CD4-positive, alpha-beta T cell treated with Interleukin-15 for 1 hour (primary cell): ENCODE measurements at places on chromosomes 13 and 19.

- no peak for DNase-seq
These were observed 22.6 kb downstream of the MCF2L start for GRCh38 chr13:112991609-112992008.

- no peak for DNase-seq
These were observed 63.1 kb downstream of the CEBPG start for GRCh38 chr19:33436360-33437345.

- peak; percentile 73 for DNase-seq
These were observed 7.2 kb downstream of the HNRNPL start for GRCh38 chr19:38842439-38843174.

DNA sequence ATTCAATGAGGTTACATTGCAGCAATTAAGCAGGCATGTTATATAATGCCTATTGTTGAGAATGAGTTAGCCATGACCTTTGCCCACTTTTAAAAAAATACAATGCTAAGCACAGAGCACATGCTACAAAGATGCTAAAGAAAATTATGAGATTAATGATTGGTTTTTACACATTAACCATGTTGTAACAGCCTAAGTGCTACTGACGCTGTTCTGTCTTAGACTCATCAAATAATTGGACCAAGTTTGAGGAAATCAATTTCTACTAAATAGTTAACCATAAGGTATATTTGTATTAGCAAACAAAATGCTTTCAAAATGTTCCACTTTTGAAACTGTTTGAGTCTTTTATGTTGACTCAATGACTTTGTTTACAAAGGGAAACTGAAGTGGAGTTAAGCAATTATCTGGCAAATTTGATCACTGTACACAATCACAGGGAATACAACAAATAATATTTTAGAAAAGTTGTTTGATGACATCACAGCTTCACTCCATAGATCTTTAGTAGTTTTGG is 14.3 kb downstream of the MIR17HG start:
- DNase-seq: no peak

DNA sequence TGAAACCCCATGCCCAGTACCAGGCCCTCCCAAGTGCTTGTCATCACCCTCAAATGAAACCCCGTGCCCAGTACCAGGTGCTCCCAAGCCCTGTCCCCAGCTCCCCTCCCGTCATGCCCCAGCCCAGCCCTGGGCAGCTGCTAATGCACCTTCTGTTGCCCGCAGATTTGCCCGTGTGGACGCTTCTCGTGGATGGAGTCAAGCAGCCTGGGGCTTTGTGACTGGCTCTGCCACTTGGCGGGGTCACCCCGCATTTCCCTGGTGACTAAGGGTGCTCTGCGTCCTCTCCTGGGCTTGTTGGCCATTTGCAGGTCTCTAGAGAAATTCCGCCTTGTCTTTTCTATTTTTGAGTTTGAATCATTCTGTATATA is 82.7 kb downstream of the ATP11A start:
- no peak for DNase-seq

DNA sequence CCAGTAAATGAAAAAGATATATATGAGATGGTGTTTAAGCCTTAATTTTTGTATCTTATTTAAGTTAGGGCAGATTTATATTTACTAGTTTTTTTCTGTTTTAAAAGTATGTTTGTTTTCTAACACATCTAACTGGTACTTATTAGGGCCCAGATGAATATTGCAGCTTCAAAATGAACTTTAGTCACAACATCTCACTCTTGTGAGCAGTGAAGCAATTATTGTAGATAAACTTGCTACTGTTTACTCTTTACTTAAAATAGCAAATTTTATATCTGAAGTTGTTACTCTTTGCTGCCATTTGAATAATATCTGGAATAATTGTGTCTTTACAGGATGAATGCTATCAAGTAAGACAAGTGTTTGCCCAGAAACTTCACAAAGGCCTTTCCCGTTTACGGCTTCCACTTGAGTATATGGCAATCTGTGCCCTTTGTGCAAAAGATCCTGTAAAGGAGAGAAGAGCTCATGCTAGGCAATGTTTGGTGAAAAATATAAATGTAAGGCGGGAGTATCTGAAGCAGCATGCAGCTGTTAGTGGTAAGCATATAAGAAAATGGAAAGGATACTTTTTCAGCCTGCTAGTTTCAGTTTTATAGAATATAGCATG is 166.8 kb downstream of the PDS5B start:
- DNase-seq: no peak

DNA sequence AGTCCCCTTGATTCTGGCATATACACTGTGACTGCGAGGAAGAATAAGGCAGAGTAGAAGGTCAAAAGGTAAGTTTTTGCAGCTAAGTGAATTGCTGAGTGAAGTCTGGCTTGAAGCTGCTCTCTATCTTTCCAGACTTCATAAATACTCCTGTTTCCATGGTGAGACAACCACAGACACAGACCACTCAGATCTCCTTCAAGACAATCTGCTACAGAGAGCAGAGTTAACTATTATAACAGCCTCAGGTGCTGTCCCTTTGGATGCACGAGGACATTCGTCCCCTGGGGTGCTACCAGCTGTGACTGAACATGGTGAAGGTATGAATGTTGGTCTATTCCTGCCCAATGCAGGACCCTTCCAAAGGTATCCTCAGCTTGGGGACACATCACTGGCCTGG is 104.0 kb downstream of the MYCBP2 start:
- DNase-seq: no peak

- no peak for DNase-seq
These were observed 8.7 kb downstream of the HIPK4 start for GRCh38 chr19:40381321-40381720.

GRCh38 chr19:54307389-54308020 is 5.5 kb downstream of the LILRA5 start:
- DNase-seq: no peak

DNA sequence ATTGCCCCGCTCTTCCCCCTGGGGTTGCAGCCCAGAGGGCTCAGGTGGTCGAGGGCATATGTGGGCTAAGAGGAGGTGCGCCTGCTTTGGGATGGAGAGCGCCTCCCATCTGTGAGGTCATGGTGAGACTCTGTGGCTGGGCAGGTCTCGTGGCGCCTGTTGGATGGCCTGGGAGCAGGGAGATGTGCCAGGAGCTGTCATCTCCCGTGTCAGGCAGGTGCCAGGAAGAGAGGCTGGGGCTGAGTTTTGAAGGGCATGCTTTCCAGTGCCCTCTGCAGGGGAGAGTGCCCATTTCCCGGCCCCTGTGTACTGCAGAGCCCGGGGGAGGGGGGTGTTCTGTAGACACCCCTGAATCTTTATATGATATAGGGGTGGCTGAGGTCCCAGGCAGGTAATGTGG is 2.8 kb downstream of the WTIP start:
- no peak for DNase-seq

- DNase-seq: peak; percentile 33
These were observed 15.5 kb upstream of the KCNN1 start for GRCh38 chr19:17951157-17951989.

DNA sequence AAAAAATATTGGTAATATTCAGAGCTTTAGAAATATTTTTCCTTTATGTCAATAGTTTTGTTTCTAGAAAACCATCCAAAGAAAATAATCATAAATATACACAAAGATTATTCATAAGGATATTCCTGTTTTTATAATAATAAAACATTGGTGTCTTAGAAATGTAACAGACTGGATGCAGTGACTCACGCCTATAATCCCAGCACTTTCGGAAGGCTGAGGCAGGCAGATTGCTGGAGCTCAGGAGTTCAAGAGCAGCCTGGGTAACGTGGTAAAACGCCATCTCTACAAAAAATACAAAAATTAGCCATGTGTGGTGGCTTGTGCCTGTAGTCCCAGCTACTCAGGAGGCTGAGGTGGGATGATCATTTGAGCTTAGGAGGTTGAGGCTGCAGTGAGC is 106.8 kb downstream of the DHRS12 start:
- DNase-seq: no peak

DNA sequence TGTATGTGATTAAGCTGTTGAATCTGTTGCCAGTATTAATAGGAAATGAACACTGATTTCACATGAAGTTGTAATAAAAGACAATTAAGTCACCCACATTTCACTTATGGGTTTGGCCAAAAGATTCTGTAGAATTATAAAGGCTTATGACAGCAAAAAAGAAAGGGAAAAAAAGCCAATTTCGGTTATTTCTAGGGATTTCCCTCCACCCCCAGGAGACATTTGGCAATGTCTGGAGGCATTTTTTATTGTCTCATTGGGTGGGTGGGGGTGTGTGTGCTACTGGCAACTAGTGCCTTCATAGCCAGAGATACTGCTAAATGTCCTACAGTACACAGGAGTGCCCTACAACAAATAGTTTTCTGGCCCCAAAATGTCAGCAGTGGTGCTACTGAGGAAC is 175.7 kb downstream of the LMO7 start:
- DNase-seq: no peak

DNA sequence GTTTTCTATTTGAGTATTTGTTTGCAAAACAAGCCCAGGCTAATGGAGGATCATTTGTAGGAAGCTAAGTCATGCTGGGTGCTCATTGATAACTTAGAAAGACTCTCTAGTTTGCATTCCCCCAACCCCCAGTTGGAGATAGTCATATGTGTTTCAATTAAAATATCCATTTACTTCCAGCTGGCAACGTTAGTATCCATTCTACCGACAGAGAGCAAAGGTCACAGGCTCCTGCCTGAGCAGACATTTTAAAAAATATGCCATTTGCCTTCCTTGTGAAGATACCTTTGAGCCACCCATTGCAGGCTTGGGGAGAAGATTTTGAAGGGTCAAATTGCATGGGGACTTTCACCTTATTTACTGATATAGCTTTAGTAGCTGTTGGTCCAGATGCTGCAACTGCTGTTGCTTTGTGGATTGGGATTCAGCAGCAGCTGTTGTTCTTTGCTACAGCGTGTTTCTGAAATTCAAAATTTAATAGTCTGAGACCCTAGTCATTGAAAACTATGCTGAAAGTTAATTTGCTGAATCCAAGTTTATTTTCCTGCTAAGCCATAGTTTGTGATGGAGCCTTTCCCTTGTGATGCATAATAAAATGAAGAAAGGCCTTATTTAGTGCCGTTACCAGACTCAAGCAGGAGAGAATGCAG is 335.1 kb downstream of the GPC6 start:
- DNase-seq: no peak

GRCh38 chr13:46667687-46668281 is 114.8 kb downstream of the LRCH1 start:
- no peak for DNase-seq

DNA sequence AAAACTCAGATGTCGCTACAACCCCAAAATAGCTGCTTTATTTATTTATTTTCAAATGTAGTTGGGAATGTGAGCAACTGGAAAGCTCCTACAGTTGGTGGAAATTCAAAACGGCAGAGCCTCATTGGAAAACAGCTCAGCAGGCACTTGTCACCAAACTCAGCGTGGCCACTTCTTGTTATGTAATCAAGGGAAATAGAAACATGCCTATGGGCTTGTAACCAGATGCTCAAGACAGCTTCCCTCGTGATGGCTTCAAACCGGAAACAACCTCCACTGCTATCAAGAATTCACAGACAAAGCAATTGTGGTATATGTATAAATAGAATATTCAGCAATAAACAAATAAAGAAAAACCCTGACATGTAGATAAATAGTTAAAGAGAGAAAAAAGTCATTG is 627.8 kb upstream of the SLC10A2 start:
- no peak for DNase-seq

DNA sequence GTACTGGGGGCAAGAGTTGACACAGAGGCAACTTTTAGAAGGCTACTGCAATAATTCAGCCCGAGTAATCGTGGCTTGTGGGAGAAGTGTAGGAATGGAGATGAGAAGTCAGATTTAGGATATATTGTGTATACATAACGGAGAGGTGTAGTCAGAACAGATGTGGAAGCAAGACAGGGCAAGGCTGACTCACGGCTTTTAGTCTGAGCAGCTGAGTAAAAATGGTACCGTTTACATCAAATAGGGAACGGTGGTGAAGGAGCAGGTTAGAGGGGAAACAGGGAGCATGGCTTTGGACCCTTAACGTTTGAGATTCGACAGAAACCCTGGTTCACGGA is 796 bp upstream of the LSM14A start:
- no peak for DNase-seq

DNA sequence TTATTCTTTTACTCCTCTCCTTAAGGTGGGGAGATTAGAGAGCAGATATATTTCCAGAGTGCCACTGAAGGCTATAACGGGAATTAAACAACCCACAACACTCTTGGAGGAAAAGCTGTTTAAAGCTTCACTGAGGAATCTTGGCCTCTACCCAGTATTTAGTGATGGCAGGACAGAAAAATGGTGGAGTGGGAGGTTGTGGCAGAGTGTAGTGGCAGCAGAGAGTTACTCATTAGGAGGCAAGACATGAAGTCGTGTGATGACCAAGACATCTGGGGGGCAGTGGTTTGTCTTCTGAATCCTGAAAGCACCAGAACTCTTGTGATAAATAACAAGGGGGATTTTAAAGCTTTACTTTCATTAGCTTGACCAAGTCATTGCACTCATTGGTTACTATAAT is 563.5 kb upstream of the SLITRK5 start:
- no peak for DNase-seq

DNA sequence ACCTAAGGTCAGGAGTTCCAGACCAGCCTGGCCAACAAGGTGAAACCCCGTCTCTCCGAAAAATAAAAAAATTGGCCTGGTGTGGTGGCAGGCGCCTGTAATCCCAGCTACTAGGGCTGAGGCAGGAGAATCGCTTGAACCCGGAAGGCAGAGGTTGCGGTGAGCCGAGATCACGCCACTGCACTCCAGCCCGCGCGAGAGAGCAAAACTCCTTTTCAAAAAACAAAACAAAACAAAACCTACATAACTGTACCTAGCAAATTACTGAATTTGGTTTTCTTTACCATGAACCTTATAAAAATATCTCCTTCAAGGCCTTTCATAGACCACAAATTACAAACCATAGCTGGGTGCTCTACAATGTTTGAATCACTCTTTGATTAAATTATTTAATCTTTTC is 760 bp downstream of the ZNF91 start:
- DNase-seq: peak; percentile 41

- peak; percentile 0 for DNase-seq
These were observed 41.1 kb downstream of the SPTBN4 start for GRCh38 chr19:40507892-40508291.

GRCh38 chr13:83667606-83668005 is 214.7 kb downstream of the SLITRK1 start:
- no peak for DNase-seq

GRCh38 chr19:29381353-29382203 is 144.2 kb upstream of the VSTM2B start:
- no peak for DNase-seq

GRCh38 chr19:19460258-19460731 is 54.8 kb downstream of the GATAD2A start:
- DNase-seq: peak; percentile 29
